ENCODE measurements at places on chromosomes 2 and 18.

DNA sequence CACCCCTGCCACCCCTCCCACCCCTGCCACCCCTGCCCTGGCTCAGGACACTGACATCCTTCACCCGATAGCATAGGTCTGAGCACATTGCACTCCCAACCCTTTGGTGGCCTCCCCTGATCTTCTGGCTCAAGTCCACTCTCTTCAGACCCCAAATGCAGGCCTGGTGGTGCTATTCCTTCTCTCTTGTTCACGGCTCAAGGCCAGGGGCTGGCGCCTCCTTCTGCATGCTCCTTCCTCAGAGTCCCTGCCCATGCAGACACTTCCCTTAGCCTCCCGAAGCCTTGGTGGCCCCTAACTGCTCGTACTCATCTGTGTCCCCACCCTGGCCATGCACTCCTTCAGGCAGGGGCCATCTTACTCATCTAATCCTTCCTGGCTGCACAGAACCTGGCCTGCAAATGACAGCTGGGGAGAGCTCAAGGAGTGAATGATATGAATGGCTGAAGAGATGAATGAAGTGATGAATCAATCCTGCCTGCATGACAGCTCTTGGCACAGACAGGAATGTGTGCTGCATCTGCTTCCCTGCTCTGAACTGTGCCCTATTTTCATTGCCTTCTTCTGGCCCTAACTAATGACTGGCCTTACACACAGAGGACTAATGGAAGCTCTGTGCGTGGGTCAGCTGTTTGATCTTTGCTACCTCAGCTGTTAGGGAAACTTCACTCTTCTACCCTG lies 290.8 kb downstream of the DYSF start:
- DNase-seq, result no peak

- no peak for DNase-seq
These were observed 11.4 kb downstream of the ID2 start for GRCh38 chr2:8693157-8693821.

GRCh38 chr18:13572721-13573120 lies 153.6 kb downstream of the FAM210A start:
- DNase-seq, result no peak

GRCh38 chr18:42192251-42193248 lies 237.5 kb downstream of the PIK3C3 start:
- no peak for DNase-seq

DNA sequence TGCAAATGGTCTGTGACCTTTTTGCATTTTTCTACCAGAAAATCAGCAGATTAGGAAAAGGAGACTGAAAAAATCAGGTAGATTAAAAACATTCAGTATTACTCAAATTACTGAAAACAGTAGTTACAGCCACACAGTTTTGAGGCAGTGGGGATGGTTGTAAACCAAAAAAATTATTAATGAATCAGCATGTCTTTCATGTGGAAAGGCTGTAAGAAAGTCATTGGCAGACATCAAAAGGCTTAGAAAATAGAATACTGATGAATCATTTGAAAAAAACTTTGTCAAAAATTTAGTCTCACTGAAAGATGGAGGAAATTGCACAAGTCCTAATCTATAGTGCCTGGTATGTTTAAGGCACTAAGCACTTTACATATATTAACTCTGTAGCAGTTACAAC lies 133.9 kb upstream of the GCFC2 start:
- DNase-seq, result no peak

DNA sequence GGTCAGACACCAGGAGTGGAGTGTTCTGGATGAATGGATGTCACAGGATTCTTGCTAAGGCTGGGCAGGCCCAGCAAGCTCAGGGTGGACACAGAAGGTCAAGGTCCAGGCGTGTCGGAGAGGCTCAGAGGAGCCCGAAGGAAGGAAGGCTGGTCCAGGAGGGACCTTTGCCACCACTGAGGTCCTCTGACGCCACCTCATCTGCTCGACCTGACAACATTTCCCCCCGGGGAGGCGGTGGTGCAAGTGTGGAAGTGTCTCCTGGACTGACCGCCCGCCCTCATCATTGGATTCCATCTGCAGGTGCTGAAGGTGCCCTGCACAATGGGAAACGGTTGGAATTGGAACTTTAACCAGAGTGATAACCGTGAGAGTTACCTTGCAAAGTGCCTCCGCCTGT lies 124.6 kb downstream of the RTP5 start:
- DNase-seq, result no peak

DNA sequence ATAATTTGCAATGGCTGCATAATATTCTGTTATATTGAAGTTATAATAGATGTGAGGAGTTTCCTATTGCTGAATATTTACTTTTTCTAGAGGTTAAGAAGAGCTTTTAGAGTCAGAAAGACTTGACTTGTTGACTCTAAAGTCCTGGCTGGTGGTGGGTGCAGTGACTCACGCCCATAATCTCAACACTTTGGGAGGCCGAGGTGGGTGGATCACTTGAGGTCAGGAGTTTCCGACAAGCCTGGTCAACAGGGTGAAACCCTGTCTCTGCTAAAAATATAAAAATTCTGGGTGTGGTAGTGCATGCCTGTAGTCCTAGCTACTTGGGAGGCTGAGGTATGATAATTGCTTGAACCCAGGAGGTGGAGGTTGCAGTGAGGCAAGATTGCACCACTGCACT lies 33.9 kb upstream of the ATIC start:
- no peak for DNase-seq

- no peak for DNase-seq
These were observed 31.2 kb downstream of the ASB1 start for GRCh38 chr2:238457927-238458324.
